ENCODE measurements at places on chromosomes 6 and 20.
A peak's percentile ranks its signal among the peaks of the same experiment; 100 is the strongest.

- DNase-seq, result no peak
Measured at GRCh38 chr20:50221501-50222308, 31.1 kb downstream of the CEBPB start.

DNA sequence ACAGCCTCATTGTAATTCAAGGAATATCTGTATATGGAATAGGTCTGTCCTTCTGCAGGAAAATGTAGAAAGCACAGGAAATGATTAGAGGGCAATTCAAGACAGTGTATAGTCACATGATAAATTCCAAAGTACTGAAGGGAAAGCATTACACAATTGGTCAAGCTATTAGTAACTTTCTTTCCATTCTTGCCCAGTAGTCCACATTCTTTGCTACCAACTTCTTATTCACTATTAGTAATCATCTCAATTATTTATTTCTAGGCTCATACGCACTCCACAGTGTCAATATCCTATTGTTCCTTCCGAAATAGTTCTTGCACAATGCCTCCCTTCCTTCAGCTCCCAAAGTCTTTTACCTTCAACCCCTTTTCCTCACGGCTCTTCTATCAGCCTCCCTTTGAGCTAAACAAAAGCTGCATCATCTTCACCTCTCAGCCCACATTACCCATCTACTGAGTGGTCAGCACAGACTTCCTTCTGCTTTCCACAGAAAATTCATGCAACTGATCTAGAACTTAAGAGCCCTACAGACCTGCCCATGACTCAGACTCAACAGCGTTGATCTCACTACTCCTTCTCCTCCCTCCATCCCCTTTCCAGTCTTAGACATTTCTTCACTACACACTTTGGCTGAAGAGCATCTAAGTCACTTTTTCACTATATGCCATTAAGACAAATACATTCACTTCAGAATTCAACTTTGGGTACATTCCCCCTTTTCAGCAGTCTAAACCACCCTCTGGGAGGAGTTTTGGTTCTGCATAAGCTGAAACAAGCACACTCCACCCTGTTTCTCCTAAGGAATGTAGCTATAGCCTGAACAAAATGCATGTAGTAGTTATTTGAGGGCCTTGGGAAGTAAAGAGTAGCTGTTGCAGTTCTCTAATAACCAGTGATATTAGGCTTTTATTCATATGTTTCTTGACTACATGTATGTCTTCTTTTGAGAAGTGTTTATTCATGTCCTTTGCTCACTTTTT is 157.9 kb downstream of the KIF16B start:
- DNase-seq, result no peak

- no peak for DNase-seq
Measured at GRCh38 chr20:7637184-7637583, 303.1 kb downstream of the HAO1 start.

DNA sequence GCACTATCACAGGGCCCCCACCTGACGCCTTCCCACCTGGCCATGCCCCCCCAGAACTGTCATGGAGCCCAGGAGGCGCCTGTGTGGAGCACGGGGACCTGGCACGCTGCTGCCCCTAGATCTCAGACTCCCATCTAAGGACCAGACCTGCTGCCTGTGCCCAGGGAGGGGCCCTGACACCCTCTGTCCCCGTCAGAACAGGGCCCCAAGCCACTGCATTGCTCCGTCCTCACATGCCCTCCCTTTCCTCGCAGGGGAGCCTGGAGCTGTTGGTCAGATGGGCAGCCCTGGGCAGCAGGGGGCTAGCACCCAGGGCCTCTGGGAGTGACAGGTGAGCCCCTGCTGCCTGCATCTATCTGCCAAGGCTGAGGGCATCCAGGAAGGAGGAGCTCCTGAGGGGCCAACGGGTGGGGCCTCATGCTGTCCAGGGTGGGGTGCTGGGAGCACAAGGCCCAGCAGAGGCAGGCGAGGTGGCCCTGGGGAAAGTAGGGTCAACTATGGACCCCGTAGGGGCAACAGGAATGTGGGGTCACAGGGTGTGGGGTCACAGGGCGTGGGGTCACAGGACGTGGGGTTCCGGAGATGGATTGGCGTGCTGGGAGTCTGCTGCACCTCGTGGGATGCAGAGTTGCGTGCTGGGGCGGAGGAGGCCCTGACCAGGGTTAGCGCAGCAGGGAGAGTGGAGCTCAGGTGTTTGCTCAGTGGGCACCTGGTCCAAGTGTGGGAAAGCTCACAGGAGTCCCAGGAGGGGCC is 31.6 kb downstream of the CHRNA4 start:
- no peak for DNase-seq

- no peak for DNase-seq
Measured at GRCh38 chr6:110492584-110492983, 16.2 kb upstream of the SLC22A16 start.

GRCh38 chr20:39568109-39568508 is 606.0 kb downstream of the DHX35 start:
- no peak for DNase-seq

DNA sequence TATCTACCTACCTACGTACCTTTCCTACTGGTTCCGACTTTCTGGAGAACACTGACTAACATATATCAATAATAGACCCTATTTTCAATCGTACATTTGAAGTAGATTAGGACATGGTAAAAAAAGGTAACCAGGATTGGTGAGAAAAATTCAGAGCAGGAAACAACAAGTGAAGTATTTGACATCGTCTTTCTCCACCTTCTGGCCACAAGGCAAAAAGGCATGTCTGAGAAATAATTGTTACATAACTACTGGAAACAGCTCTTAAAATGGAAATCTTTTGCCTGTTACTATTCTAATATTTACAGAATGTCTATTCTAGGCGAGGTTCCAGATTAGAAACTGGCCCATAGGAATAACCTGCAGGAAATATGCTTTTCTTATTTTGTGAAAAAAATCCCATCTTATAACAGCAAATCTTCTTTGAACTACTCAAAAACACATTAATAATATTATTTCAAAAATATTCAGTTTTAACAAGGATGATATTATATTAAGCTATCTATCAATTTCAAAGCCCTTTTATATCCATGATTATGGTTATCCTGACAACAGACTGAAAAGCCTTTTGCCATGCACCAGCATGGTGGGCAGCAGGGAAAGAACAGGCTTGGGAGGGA is 80.8 kb downstream of the RCAN2 start:
- peak; percentile 83 for DNase-seq

GRCh38 chr6:36633915-36634314 is 39.8 kb downstream of the SRSF3 start:
- DNase-seq, result no peak

DNA sequence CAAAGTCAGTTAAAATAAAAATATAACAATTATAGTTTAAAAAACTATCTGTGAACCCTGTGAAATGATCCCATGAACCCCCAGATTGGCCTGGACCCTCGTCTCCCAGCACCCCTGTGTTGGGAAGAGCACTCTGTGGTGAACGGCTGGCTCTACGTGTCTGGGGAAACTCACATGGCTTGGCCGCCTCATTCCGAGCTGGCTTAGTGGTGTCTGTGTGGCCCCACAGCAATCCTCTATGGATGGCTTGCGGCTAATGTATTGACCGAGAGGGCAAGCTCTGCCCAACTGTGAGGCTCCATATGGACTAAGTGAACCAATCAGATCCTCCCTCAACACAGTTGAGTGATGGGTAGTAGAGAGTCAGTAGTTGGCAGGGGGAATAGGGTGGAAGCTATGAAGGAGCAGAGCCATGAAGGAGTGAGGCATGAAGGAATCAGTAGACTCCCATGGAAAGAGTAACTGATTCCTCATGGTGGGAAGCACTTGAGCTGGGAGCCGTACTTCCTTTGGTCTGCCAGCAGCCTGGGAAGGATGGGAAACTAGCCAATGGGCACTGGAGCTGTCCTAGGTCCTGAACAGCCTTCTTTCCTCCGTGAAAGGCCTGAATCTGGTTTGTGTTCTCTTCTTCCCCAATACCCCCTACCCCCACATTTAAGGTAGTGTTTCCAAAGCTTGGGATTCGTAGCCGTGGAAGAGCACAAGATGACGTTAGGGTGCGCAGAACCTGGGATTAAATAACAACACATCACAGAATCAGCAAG is 21.6 kb upstream of the ZNF831 start:
- DNase-seq, result no peak

- peak; percentile 50 for DNase-seq
Measured at GRCh38 chr20:50504231-50504823, 5.9 kb upstream of the PTPN1 start.

DNA sequence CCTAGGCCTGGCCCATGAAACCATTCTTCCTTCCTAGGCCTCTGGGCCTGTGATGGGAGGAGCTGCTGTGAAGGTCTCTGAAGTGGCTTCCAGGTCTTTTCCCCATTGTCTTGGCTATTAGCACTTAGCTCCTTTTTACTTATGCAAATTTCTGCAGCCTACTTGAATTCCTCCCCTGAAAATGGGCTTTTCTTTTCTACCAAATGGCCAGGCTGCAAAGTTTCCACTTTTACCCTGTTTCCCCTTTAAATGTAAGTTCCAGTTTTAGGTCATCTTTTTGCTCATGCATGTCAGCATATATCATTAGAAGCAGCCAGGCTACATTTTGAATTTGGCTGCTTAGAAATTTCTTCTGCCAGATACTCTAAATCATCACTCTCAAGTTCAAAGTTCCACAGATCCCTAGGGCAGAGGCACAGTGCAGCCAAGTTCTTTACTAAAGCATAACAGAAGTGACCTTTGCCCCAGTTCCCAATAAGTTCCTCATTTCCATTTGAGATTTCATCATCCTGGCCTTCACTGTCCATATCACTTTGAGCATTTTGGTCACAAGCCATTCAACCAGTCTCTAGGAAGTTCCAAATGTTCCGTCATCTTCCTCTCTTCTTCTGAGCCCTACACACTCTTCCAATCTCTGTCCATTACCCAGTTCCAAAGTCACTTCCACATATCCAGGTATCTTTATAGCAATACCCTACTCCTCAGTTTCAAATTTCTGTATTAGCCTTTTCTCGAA is 71.9 kb downstream of the TBC1D7 start:
- DNase-seq, result peak; percentile 71

- DNase-seq, result no peak
Measured at GRCh38 chr6:108995296-108995695, 99.3 kb downstream of the SESN1 start.

DNA sequence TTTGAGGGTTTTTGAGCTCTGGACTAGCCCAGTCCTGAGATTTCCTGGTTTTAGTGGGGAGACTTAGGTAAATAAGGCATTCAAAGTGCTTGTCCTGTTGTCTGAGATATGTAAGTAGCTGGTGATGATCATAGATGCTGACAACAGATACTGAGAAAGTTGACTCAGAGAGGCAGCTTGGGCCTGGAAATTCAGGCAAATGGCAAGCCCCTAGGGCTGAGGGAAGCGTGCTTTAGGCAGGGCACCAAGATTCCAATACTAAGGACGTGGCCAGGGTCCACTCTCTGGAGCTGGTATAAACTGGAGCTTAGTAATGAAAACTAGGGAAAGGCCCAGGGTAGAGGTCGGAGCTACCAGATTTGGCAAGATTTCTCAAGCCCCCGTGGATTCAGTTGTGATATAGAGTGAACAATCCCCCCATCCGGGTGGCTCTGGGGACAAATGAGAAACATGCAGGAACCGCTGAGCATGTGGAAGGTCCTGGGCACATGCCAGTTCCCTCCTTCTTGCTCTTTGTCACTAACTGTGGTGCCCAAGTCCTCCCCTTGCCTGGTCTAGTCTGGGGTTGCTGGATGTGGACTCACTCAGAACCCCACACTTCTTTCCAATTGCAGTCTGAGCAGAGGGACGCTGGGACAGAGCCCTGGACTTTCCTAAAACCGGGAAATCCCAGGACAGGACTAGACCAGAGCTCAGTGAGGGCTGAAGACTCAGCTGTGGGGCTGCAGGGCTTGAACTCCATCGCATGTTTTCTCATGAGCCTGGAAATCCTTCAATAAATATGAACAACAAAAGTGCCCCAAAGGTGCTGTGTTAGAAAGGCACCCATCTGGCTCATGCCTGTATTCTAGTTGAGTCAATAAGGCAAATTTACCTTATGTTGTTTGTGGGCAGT is 10.3 kb downstream of the SLC22A3 start:
- no peak for DNase-seq

- no peak for DNase-seq
Measured at GRCh38 chr20:35515949-35516645, 13.4 kb downstream of the C20orf173 start.

DNA sequence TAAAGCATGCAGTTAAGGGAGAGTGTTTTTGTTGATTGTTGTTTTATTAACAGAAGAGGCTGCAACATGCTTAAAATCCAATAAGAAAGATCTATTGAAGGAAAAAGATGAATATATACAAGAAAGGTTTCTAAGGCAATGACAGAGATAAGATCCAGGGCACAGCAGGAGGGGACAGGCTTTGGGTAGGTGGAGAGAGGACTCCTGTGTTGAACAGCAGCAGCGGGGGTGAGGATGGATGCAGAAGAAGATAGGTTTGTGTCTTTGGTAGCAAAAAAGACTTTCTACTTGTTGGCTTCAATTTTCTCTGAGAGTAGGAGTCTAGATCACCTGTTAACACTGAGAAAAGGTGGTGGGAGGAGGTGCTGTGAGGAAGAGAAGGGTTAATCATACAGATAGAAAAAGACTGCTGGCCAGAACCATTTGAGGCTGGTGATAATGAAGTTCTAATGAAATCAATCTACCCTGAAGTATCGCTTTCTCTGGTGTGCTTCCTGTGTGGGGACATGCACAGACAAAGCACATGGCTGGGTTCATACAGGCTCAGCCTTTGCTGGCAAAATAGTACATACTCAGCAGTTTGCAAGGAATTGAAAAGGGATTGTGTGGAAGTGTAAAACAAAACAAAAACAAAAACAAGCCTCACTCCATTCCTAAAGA is 17.2 kb upstream of the DST start:
- DNase-seq, result no peak

GRCh38 chr20:45340951-45341350 is 7.3 kb downstream of the SDC4 start:
- DNase-seq, result no peak

GRCh38 chr20:32357869-32358631 is at the start of gene ASXL1:
TSS of gene ASXL1 (plus strand) at chr20:32358331. CDS start at chr20:32358776, 445 bp downstream.
- DNase-seq, result peak; percentile 94

DNA sequence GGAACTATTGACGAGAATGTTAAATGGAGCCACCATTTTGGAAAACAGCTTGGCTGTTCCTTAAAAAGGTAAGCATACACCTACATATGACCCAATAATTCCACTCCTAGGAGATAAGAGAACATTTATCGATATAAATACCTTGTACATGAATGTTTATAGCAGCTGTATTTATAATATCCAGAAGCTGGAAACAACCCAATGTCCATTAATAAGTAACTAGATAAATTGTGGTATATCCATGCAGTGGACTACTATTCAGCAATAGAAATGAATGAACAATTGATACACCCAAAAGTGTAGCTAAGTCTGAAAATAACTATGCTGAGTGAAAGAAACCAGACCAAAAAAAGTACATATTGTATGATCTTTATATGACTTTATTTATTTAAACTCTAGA is 42.2 kb upstream of the ADIG start:
- DNase-seq, result no peak

- DNase-seq, result no peak
Measured at GRCh38 chr6:144688713-144689112, 403.6 kb downstream of the UTRN start.

GRCh38 chr6:147654103-147654845 is 145.8 kb downstream of the SAMD5 start:
- DNase-seq, result no peak

Measured in pons (tissue), 1 donor.